Nephron progenitor cell (in vitro differentiated cells): ENCODE measurements at places on chromosomes 5 and 9.
A peak's percentile ranks its signal among the peaks of the same experiment; 100 is the strongest.

- no peak for DNase-seq
Observed at GRCh38 chr5:95948631-95949030, 13.0 kb downstream of the ELL2 start.

DNA sequence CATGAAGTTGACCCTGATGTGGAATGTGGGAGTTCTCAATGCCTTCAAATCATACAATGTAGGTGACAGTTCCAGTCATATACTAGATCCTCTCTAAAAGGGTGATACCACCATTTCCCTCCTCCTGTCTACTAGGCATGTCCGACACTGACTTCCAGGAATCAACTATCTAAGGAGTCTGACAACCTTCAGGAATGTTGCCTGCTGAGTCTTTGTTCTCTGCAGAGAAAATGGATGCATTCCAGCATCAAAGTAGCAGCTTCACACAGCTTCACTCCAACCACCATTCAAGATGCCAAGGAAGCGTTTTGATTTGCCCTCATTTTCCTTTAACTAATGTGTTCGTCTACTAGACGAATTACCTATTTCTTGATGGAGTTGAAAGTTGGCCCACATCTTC, 530.2 kb downstream of the EBF1 start:
- DNase-seq = no peak

- no peak for DNase-seq
Observed at GRCh38 chr5:9046756-9047481, 499.0 kb downstream of the SEMA5A start.

GRCh38 chr9:112174222-112174964, 704 bp downstream of the SUSD1 start:
- peak; percentile 63 for DNase-seq

GRCh38 chr9:129140397-129141065, 29.3 kb downstream of the PTPA start:
- peak; percentile 31 for DNase-seq

GRCh38 chr9:114504341-114505186, 709 bp downstream of the WHRN start:
- peak; percentile 70 for DNase-seq

GRCh38 chr9:128702445-128702948, at the start of gene PKN3:
Gene PKN3 (plus strand): TSS chr9:128702503. CDS start chr9:128702916, 413 bp downstream.
- peak; percentile 98 for DNase-seq

DNA sequence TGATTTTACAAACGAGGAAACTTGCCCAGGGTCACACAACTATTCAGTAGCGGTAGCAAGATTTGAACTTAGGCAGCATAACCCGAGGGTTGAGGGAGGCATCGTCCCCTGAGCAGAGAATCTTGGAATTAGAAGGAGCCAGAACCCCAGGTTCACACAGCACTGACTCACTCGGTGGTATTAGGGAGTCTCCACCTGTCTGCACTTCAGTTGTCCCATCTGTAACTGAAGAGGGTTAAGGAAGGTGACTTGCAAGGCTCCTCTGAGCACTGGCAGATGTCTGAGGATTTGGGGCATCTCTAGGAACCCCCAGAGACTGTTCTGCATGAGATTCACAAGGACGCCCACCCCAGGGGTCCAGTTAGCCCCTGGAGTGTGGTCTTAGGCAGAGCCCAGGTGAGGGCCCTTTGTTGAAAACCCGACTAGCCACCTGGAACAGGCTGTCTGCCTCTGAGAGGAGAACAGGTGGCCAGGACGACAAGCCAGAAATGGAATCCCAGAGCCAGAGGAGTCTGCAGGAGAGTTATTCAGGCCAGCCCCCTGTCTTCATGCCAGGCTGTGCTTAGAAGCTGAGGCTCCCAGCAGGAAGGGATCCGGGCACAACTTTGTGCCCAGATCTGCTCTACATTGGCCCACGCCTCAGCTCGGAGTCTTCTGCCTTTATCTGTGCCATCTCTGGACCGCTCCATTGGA, 50.0 kb upstream of the ORM1 start:
- no peak for DNase-seq

- no peak for DNase-seq
Observed at GRCh38 chr5:143678148-143678905, 133.6 kb upstream of the HMHB1 start.

DNA sequence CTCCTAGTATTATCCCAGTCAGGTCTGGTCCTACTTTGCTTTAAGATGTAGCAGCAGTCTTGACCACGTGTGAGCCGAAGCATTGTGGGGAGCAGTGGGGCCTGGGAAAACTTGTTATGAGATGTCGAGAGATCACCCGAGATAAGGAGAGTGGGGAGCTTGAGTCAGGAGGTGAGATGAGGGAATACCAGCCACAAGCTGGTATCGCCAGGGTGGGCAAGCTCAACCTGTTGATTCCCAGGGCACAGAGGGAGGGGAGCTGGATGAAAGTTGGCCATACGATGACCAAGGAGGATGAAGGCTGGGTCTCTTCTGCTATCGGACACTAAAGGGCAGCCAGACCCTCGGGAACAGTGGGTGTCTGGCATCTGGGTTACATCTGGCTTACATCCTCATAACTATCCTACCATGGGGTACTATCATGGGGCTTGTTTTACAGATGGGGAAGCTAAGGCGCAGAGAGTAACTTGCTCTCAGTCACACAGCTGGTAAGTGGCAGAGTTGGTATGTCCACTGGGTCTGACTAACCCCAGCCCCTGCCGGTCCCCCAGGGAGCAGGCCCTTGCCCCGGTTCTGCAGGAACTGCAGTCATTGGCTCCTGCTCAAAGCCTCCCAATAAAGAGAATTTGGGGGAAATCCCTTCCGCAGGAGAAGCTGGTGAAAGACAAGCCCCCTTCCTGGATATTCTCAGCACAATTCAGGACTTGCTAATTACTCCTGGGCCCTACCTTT, 13.4 kb upstream of the TIFAB start:
- DNase-seq = no peak

- no peak for DNase-seq
Observed at GRCh38 chr5:59103303-59103702, 520.4 kb downstream of the RAB3C start.

- DNase-seq = no peak
Observed at GRCh38 chr9:96523374-96523773, 73.4 kb downstream of the HABP4 start.

DNA sequence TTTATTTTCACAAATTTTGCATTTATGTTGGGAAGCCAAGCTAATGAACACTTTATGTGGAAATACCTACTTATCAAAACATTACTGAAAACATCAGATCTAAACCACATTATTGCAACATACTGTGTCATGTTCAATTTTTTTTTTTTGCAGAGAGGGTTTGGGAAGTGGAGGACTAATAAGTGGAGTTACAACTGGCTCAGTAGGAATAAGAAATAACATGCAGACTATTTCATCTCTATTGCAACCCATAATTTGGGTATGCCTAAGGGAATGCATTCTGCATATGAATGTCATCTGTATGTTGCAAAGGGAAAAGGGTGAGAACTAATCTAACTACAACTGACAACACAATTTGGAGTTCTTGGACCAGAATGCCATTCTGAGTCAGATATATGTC, 41.8 kb downstream of the APC start:
- no peak for DNase-seq

GRCh38 chr9:12133416-12133815, 559.8 kb upstream of the TYRP1 start:
- DNase-seq = no peak

DNA sequence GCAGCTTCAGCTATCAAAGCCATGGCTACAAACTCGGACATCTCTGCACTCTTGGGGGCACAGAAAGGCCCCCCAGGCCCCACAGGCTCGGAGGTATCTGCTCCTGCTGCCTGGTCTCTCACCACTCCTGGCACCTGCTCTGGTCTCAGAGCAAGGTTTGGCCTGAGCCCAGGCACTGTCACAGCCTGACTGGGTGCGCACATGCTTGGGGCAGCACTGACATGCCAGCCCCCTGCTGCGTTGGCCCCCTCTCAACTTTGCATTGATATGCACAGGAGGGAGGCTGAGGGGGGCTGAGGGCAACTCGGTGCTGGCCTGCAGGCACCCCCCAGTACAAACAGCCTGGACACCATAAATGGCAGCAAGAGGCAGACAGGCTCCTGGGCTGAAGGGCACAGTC, 27.1 kb upstream of the GHR start:
- no peak for DNase-seq

GRCh38 chr5:127170918-127171600, 97.8 kb upstream of the C5orf63 start:
- DNase-seq = no peak

GRCh38 chr5:132301344-132302271, 7.4 kb downstream of the SLC22A4 start:
- no peak for DNase-seq

- no peak for DNase-seq
Observed at GRCh38 chr5:11878814-11879213, 25.4 kb downstream of the CTNND2 start.

DNA sequence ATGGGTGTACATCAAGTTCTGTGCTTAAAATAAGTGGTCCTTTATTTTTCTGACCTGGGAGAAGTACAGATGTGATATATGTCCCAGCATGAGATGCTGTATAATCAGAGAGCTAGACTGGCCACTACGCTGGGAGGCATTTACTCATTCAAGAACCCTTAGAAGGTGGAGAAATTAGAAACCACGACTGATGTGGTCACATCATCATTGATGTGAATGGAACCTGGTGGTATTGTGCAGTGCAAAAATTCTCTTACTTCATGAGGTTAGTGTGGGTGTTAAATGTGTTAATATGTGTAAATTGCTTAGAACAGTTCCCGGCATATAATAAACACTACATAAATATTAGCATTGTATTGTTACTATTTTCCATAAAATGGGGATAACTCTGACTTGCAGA, 69.5 kb upstream of the CKMT2 start:
- no peak for DNase-seq
